Smooth muscle cell of the umbilical artery (primary cell): ENCODE measurements at places on chromosomes 12 and 14. TPM values are rescaled to one million over a fixed set of nuclear protein-coding genes. Genes with fewer than 3 reads are reported as not detected.

TSFM gene
- 13.1 and 15.5 TPM in 2 replicates for total RNA-seq

NPAS3 gene
- total RNA-seq: under 0.01 and 0.32 TPM in 2 replicates

BCL11B gene
- total RNA-seq: 0.14 and 0.30 TPM in 2 replicates

KANSL2 gene
- 44.8 and 50.6 TPM in 2 replicates for total RNA-seq

TSHR gene
- not detected in 2 replicates for total RNA-seq

GARIN6 gene
- total RNA-seq: not detected in 2 replicates

PTCSC3 gene
- total RNA-seq: not detected in 2 replicates

IGF1 gene
- under 0.01 TPM in 1 of 2 replicates, not detected in the other for total RNA-seq

IL31 gene
- total RNA-seq: not detected in 2 replicates

KRT6C gene
- not detected in 2 replicates for total RNA-seq

PTHLH gene
- 3.2 and 13.4 TPM in 2 replicates for total RNA-seq

SDSL gene
- total RNA-seq: 7.5 and 9.2 TPM in 2 replicates

RASSF9 gene
- 0.89 and 1.6 TPM in 2 replicates for total RNA-seq

XPOT gene
- 164 and 175 TPM in 2 replicates for total RNA-seq
